ENCODE measurements at places on chromosomes 2 and 18. TPM values are rescaled to one million over a fixed set of nuclear protein-coding genes. Genes with fewer than 3 reads are reported as not detected.

GRCh38 chr2:73177645-73178255 is 24.6 kb upstream of the NOTO start:
- no peak for DNase-seq

- no peak for DNase-seq
These were observed 455 bp downstream of the C18orf32 start for GRCh38 chr18:49486606-49486952.

- no peak for DNase-seq
These were observed 29.4 kb downstream of the PSTPIP2 start for GRCh38 chr18:46042571-46043123.

DNA sequence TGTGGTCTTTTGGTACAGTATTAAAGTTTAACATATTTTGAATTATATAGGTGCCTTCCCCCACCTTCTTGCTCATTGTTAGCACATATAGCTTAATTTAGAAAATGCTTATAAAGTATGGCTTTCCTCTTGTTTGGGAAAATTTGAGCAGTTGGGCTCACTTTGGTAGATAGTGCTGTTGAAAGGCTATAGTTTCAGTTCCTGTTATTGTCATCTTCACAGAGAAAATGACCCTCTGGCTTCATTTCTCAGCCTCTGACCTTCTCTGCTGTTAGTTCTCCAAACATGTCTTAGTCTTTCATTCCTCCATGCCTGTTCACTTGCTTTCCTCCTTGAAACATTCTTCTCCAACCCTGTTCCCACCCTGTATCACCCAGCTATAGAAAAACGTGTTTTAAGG is 200.6 kb downstream of the WDR7 start:
- DNase-seq: no peak

DNA sequence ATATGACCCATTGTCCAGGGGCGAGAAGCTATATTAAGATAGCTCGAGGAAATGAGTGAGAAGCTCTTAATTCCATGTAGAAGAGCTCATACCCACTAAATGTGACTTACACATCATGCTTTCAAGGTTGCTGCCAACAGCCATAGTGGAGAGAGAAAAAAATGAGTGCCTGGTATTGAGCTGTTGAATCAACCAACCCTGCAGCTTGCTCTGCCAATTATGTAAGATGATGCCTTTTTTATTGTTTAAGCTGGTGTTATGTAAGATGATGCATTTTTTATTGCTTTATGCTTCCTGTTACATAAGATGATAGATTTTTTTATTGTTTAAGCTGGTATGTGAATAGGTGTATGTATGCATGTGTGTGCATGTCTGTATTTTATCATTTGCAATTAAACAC is 228.2 kb downstream of the CCDC178 start:
- no peak for DNase-seq

DNA sequence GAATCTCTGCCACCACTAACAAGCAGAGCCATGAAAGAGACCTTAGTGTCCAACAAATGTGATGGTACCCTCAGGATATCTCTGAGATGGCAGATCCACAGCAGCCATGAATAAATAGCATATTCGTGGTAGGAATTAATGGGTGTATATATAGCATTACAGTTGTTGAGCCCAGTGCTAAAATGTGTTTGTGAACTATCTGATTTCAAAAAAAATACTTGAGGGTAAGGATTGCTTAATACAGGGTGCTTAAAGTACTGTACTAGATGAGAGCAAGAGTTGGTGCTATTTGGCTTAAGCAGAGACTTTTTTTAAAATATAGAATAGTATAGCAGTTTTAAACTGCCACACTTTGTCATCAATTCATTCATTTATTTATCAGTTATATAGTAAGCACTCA is 101.5 kb upstream of the GALNT5 start:
- DNase-seq: no peak

- DNase-seq: no peak
These were observed 70.1 kb upstream of the CXCR4 start for GRCh38 chr2:136188086-136188485.

- no peak for DNase-seq
These were observed 23.2 kb downstream of the MC2R start for GRCh38 chr18:13892098-13892497.

GRCh38 chr2:193518041-193518817 is 1323.5 kb upstream of the TMEFF2 start:
- no peak for DNase-seq

- DNase-seq: no peak
These were observed 623.2 kb upstream of the ID2 start for GRCh38 chr2:8058652-8059051.

GRCh38 chr2:8119782-8120505 is 561.9 kb upstream of the ID2 start:
- no peak for DNase-seq

DNA sequence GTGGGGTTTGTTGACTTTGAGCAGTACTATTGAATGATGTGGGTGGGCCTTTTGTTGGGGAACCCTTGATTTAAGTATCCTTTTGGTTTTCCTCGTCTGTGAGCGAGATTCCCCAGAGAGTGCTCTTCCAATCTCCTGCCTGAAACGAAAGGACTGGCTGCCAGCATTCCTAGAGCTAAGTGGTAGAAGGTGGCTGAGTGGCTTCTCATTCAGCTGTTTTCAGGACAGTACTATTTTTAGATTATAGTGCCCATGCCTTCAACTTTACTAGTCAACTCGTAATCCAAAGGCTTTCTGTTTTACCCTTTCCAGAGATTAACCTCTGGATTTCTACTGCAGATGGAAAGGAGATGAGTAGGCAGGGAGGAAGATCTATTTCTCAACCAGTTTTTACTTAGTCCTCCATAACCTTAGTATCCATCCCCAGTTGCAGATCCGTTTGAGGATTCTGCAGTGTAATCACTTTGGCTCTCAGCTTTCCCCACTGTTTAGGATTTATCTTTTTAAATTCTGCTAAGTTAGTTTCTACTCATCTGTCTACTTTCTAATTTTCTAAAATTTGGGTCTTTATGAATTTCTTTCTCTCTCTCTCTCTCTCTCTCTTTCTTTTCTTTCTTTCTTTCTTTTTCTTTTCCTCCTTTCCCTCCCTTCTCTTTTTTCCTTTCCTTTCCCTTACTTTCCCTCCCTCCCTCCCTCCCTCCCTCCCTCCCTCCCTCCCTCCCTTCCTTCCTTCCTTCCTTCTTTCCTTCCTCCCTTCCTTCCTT is 9.2 kb downstream of the SLC4A1AP start:
- DNase-seq: no peak

GRCh38 chr2:230684270-230685168 is 28.1 kb upstream of the CAB39 start:
- no peak for DNase-seq

DNA sequence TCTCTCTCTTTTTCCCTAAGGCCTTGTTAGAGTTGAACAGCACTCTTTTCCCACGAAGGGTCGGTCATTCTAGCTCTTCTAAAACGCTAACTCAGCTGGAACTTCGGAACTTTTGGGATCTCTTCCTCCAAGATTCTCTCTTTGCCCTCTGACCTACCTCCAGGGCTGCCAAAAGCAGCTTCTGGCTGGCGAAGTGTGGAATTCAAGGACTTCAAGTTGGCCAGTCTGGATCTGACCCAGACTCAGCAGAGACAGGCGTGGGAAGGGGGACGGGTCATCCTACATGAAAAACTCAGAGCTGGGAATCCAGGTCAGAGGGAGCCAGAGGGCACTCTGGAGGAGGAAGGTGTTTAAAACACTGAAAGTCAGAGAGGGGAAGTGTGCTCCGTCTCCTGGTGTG is 305.5 kb upstream of the HDAC4 start:
- no peak for DNase-seq

DNA sequence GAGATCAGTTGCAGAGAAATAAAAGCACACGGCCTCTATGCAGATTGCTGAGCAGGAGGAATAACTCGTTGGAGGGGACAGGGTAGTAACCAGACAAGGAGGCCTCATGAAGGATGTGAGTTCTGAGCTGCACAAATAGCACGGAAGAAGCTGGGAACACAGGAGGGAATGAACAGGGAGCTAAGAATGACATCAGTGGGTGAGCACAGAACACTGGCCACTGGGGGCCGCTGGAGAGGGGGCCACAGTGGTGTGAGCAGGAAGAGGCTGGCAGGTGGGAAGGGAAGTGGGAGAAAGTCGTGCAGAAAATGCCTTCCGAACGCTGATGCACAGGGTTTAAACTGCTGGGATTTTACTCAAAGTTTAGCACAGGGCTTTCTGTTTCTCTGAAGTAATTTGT is 61.0 kb downstream of the ZAP70 start:
- DNase-seq: no peak

- no peak for DNase-seq
These were observed 1.4 kb upstream of the CCDC85A start for GRCh38 chr2:56182420-56182819.

DNA sequence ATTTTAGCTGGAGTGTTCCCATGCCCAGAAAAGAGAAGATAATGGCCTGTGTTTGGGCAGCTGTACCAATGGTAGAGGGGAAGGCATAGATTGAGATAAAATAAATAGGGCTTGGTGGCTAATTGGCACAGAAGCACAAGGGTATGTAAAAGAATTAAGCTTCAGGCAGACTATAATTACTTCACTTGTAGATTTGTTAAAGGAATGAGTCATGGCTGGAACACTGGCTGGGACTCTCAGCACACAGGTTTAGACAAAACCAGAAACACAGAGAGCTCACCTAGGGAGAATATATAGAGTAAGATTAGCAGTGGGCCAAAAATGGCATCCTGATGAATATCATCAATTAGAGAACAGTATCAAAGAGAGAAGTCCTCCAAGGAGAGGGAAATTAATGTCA is 198.3 kb upstream of the FIGN start:
- DNase-seq: no peak

- DNase-seq: peak; percentile 54
These were observed 1.1 kb upstream of the RNU4ATAC start for GRCh38 chr2:121529439-121530211.

DNA sequence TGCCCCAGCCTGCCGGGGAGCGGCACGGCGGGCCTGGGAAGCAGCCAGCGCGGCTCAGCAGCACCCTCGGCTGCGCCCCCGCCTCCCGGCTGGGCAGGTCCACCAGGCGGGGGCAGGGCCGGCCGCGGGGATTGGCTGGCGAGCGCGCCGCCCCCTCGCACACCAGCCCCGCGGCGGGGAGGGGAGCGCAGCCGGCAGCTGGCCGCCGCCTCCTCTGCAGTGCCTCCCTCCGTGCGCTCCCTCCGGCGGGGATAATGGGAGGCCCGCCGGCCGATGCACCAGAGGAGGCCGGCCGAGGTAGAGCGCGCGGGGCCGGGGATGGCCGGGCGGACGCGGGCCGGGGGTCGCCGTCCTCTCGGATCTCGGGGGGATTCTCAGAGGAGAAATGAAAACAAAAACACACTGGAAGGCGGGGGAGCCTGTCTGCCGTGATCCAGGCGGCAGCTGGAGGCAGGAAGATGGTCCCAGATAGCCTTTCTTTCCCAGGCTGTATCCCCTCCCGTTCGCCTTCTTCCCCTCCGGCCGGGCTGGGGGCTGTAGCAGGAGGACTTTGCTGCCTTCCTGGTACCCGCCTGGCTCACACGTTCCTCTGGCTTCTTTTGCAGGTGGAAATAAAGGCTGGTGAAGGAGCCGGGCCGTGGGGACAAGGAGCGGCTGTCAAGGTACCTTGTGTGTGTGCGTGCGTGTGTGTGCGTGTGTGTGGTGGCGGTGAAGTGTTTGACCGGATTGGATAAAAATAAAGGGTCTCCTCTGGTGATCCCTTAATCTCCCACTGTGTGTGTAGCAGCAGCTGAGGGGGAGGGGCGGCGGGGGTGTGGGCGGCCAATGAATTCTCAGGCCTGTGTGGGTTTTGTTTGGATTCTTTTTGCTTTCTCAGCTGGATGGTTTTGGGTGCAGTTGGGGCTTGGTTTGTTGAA is 18.1 kb downstream of the TET3 start:
- DNase-seq: peak; percentile 52

- no peak for DNase-seq
These were observed 89.7 kb upstream of the CXCR4 start for GRCh38 chr2:136207665-136208064.

DNA sequence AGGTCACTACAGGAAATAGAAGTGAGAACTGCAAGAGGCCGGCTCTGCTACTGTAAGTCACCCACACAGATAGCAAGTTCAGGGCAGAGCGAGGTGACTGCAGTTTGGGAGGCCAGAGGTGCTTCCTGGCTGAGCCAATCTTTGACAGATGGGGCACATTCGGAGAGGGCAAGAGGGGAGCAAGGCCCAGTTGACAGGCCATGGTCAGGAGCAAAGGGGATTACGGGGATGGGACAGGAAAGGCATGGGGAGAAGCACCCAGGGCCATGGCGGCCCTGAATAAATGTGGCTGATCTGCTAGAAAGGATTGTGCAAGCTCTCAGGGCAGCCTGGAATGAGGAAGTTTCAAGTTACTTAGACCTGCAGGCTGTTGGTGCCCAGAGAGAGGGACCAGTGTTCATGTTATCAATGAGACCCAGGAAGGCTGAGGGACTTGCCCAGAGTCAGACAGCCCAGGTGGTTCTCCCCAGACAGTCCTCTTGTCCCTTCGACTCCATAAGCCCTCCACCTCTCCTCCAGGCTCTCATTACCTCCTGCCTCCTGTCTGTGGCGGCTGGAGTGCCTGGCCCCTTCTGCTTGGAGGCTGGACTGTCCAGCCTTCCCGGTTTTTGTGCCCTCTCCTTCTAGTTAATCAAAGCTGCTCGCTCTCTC is 123.3 kb downstream of the CTIF start:
- DNase-seq: no peak

DNA sequence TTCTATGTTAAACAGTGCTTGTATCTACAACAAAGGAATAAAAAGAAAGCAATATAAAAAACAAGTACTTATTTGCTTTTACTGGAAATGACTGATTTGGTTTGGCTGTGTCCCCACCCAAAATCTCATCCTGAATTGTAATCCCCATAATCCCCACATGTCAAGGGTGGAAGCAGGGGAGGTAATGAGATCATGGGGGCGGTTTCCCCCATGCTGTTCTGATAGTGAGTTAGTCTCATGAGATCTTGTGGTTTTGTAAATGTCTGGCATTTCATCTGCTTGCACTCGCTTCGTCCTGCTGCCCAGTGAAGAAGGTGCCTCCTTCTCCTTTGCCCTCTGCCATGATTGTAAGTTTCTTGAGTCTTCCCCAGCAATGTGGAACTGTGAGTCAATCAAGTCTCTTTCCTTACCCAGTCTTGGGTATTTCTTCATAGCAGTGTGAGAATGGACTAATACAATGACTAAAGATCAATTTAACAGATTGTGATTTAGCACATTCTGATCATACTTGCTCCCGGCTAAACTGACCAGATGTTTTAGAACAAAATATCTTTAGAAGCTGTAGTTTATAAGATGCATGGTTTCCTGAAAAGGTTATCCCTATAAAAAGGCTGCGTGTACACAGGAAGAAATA is 19.9 kb downstream of the PTH2R start:
- DNase-seq: no peak

The HOXD3 gene
- total RNA-seq: 0.64 TPM

The RTKN gene
- total RNA-seq: 5.6 TPM

The PLEK gene
- 0.68 TPM for total RNA-seq

The IL36RN gene
- total RNA-seq: not detected

The SLC9A2 gene
- total RNA-seq: 5.0 TPM

The SAG gene
- total RNA-seq: 0.10 TPM

The WIPF1 gene
- total RNA-seq: 4.5 TPM

The GAREM2 gene
- total RNA-seq: 1.8 TPM

The KLF11 gene
- 18.3 TPM for total RNA-seq

The MYO5B gene
- total RNA-seq: 0.60 TPM

Data from gastrocnemius medialis (tissue), 4 donors.